ENCODE measurements at places on chromosomes 1 and 21.
A peak's percentile ranks its signal among the peaks of the same experiment; 100 is the strongest.

DNA sequence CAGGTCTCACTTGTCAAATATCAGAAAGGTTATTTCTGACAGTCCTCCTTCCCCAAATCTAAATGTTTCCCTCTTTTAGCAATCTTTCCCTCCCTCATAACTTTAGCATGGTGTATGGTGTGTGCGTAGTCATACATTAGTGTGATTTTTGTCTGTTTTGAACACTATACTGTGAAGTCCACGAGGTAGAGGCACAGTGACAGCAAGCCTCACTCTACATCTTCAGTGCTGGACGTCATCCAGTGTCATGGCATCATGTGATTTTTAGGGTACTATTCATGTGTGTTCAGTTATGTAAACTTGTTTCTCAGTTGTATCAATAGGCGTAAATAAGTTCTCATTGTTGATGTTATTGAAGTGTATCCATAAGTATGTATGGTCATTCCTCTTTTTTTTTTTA is 39.1 kb downstream of the DYRK1A start:
- no peak for DNase-seq

DNA sequence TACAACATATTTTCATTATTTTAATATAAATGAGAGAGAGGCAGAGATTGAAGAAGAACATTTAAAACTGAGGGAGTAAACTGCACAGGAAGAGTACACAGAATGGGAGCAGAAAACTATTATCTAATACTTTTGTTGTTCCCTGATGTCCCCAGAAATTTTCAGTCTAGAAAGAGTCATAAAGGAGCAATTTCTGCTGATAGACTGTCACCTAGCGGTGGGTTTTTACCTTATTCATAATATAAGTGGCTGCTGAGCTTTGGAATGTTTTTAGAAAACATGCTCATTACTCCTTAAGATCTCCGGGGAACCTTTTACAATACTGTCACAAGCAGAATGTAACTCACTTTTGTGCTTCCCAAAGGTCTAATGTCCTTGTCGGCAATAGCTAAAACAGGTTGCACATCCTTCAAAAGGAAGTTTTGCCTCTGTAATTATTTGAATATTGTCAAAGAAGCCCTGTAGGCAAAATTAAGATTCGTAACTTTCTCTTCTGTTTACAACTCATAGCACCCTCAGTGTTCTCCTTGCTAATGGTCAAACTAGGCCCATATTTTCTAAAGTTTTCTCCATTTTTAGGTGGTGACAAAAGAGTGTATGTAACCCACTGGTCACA is 4.9 kb upstream of the NPL start:
- DNase-seq, result peak; percentile 69

DNA sequence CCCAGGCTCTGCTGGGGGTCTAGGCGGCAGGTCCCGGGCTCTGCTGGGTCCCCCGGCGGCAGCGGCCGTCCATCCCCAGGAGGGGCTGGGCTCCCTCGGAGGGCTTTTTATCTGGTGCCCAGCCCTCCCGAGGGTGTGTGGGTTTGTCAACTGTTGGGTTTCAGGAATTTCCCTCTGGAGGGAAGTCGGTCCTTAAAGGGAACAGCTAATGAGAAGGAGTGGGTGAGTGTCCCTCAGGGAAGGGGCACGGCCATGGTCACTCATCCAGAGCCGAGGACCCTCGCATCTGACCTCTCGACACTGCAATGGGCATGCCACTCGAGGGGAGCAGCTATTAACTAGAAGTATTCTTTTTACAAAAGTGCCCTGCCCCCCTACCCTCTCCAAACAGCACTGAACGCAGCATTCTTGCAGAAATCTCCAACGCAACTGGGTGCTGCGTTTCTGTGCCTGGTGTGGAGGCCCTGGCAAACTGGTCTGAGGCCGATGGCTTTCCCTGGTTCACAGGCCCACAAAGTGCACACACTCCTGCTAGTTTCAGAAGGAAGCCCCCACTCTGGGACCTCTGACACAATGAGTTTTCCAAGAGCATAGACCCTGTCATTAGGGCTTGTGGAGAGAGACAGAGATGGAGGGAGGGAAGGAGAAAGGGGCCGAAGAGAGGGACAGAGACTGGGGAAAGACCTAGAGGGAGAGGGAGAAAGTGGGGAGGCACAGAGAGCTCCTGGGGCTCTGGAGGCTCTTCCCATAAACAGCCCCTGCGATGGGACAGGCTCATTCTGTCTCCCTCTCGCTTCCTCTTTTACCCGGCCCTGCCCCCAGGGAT is 1.0 kb upstream of the TSPEAR start:
- no peak for DNase-seq

- no peak for DNase-seq
Measured at GRCh38 chr1:205111354-205111753, 10.4 kb downstream of the RBBP5 start.

- DNase-seq, result no peak
Measured at GRCh38 chr1:204085876-204086275, 13.0 kb downstream of the SOX13 start.

- no peak for DNase-seq
Measured at GRCh38 chr1:206004826-206005225, 1.6 kb upstream of the RAB7B start.

- no peak for DNase-seq
Measured at GRCh38 chr1:10958614-10959013, 53.8 kb upstream of the TARDBP start.

DNA sequence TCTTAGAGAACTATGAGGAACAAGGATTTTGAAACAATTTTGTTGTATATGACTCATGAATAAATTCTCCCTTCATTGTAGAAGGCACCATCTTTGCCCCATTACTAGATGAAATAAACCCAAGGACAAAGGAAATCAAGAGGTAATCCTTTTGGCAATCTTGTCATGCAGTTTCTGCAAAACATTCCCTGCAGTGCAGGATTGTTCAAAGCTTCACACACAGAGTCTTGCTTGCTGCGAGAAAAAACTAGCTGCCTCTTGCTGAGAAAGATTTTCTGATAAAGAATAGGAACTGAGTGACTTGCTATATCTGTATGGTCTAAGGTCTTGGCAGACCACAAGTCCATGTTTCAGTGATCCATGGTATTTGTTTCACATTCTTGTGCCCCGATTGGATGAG is 657.4 kb upstream of the ADGRL4 start:
- no peak for DNase-seq

DNA sequence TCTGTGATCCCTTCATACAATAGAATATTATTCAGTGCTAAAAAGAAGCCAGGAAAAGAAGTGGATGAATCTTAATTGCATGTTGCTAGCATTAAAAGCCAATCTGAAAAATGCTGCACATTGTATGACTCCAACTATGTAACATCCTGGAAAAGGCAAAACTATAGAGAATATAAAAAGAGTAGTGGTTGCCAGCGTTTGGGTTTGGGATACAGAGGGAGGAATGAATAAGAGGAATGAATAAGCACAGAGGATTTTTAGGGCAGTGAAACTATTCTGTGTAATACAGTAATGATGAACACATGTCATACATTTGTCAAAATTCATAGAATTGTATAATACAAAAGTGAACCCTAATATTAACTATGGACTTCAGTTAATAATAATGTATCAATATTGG is 42.5 kb downstream of the GPR88 start:
- no peak for DNase-seq

GRCh38 chr1:39204441-39205081 is at the start of gene MACF1:
Gene MACF1, plus strand, starts transcription at chr1:39204695. Its CDS starts 328 bp downstream, at chr1:39205023.
- DNase-seq, result peak; percentile 92

DNA sequence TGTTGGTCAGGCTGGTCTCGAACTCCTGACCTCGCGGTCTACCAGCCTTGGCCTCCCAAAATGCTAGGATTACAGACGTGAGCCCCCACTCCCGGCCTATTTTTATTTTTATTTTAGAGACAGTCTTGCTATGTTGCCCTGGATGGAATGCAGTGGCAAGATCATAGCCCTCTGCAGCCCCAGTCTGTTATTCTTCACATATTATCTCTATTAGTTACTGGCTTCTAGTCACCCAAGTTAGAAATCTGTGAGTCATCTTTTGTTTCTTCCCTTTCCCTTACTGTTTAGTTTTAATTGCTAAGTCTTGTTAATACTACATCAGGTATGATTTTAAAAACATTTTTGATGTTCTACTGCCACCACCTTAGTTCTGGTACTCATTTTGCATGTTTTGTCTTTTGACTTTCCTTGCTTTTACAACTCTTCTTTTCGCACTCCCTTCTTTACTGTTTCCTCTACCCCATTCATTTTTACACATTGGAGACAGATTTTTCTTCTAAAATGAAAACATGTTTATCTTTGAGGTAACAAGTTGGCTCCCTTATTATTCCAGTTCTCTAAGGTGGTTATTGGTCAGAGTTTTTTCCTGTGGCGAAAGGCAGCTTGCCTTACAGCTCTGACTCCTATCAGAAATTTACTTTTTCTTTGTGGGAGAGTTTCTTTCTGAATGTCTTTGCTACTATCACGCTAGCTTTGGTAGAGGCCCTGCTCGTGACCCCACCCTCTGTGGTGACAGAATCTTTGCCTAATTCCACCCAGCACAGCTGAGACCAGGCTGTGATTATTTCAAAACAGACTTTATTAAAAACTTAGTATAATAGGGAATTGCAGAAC is 19.5 kb downstream of the ZMYM4 start:
- DNase-seq, result peak; percentile 82

DNA sequence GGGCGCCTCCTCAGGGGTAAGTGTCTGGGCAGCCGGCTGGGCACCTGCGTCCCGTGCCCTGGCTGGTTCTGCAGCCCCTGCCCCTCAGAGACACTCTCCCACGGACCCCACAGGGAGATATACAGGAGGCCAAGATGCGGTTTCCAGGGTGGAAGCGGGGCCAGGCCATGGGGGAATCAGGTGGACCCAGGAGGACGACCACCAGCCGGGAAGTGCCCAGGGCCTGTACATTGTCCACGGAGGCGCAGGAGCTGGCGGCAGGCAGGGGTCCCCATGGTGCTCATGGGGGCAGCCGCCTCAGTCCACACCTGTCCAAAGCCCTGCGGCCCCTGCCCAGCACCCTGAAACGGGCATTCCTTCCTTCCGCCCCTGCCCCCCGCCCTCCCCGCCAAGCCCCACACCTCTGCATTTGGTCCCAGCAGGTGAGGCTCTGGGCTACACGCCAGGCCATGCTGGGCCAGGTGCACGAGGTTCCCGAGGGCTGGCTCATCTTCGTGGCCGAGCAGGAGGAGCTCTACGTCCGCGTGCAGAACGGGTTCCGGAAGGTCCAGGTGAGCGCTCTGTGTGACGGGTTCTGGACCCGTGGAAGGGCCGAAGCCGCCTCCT is 36.7 kb downstream of the SLC19A1 start:
- DNase-seq, result no peak

GRCh38 chr1:177343445-177343844 is 172.7 kb downstream of the BRINP2 start:
- DNase-seq, result no peak

DNA sequence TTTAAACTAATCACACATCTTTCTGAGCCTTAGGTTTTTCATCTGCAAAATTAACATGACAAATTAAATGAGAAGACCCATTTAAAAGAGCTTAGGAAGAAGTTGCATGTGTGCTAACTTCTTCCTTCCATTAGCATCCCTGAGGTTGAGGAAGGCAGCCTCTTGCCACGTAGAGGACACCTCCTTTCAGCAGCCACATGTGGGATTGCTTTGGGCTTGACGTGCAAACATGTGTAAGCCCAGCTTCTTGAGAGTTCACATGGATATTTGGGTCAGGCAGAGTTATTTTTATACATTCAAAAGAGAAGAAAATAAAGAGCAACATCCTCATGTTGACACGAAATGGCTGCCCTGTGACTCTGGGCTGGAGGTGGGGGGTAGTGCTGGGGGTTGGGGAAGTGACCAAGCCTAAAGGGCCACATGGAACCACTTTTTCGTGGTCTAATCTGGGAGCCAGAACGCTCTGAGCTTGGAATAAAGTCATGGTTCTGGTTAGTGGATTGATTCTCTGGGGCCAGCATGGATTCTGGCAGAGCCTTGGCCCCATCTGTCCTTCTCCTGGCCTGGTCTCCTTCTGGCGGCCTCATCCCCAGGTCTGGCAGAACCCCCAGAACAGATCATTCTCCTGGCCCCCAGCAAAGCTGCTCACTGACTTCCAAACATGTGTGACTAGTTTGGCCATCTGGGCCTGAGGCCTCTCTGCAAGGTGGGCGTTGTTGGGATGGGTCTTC is 137.1 kb upstream of the USP24 start:
- no peak for DNase-seq

GRCh38 chr21:26127918-26128317 is 42.7 kb downstream of the APP start:
- DNase-seq, result peak; percentile 19

DNA sequence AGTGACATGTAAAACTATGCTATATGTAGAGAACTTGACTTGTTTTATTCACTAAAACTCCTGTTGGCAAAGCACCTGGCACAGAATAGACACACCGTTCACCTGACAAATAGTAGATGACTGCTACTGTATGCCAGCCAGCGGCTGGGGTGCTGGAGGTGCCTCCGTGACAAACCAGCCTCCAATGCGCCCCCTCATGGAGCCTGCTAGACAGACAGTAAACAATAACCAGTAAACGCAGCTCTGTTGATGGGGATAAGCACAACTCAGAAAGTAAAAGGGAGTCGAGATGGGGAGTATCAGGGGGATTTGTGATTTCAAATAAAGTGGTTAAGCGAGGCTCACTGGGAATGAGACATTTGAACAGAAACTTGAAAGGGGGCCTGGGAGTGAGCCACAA is 107.2 kb downstream of the PRDM2 start:
- DNase-seq, result no peak

DNA sequence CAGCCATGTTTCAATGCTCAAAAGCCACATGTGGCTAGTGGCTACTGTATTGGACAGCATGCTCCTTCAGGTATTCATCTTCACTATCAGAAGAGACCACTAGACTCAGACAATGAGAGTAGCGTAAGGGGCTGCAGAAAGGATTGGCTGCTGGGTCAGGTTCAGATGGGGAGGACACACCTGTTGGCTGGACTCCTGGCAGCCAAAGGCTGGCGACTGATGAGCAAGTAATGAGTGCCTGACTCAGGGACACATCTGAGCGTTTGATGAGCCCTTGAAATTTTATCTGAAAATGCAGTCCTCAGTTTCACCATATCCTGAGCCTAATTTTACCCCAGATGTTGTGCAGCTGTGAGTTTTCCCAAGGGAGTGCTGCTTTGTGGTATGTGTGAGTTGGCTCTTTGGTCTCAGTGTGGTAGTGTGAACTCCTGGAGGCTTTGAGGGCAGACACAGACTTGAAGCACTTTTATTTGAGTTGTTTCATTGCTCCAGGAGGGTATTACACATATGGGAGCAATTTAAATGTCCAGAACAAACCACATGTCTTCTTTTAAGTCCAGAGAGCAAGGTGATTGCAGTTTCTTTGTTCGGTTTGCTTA is 9.6 kb downstream of the ST6GALNAC3 start:
- DNase-seq, result no peak
